ENCODE measurements at places on chromosomes 7 and 10. TPM values are rescaled to one million over a fixed set of nuclear protein-coding genes. Genes with fewer than 3 reads are reported as not detected.

GRCh38 chr10:119658274-119658673 is 7.1 kb downstream of the BAG3 start:
- no peak for DNase-seq
- H3K4me3 ChIP-seq = no peak overlapping the region
- H3K4me1 ChIP-seq = peaks cover 70% of the 10 kb centered on the region
- no peaks in the 10 kb centered on the region for H3K27me3 ChIP-seq
- peaks cover 13% of the 10 kb centered on the region for H3K36me3 ChIP-seq

GRCh38 chr7:143514995-143515735 is 37.5 kb downstream of the TAS2R41 start:
- no peaks in the 10 kb centered on the region for H3K27me3 ChIP-seq
- H3K4me1 ChIP-seq = no peaks in the 10 kb centered on the region
- no peak for DNase-seq
- no peak overlapping the region for H3K4me3 ChIP-seq
- no peaks in the 10 kb centered on the region for H3K36me3 ChIP-seq

WNT2 gene
- total RNA-seq = not detected

- H3K27me3 ChIP-seq = no peaks in the 10 kb centered on the region
- no peak overlapping the region for H3K27ac ChIP-seq
- no peak overlapping the region for H3K4me3 ChIP-seq
- no peaks in the 10 kb centered on the region for H3K36me3 ChIP-seq
Measured at GRCh38 chr10:71799608-71800453, 26.5 kb upstream of the VSIR start.

HOXA1 gene
- total RNA-seq = 0.73 TPM

KCNH2 gene
- total RNA-seq = 2.6 TPM

- no peak for DNase-seq
- no peak overlapping the region for H3K27ac ChIP-seq
- H3K27me3 ChIP-seq = no peaks in the 10 kb centered on the region
- H3K4me1 ChIP-seq = no peaks in the 10 kb centered on the region
- no peak overlapping the region for H3K4me3 ChIP-seq
Measured at GRCh38 chr10:17381502-17382142, 72.8 kb downstream of the ST8SIA6 start.

SPDYE11 gene
- total RNA-seq = not detected

GRCh38 chr7:127876393-127876792 is 154.8 kb downstream of the LRRC4 start:
- no peak for DNase-seq
- H3K4me3 ChIP-seq = no peak overlapping the region
- H3K4me1 ChIP-seq = peaks cover 4% of the 10 kb centered on the region

OR6V1 gene
- total RNA-seq = not detected

DNA sequence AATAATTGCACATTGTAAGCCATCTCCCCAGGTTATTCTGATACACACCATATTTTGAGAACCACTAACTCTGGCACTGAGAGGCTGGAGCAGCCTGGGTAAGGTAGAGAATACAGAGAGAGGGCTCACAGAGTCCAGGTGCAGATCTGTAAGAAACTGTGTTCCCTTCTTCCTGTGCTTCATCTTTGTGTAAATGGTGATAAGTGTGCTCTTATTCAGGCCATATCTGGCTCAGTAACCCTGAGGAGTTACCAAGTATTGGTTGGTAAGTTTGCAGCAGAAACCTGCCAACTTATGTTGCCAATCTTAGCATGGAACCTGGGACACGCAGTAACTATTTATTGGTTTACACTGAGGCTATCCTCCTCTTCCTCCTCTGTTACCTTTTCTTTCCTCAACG is 16.2 kb upstream of the ICA1 start:
- DNase-seq = no peak
- no peaks in the 10 kb centered on the region for H3K36me3 ChIP-seq
- no peaks in the 10 kb centered on the region for H3K4me1 ChIP-seq
- H3K4me3 ChIP-seq = no peak overlapping the region
- H3K27me3 ChIP-seq = no peaks in the 10 kb centered on the region

PRSS1 gene
- not detected for total RNA-seq

GRCh38 chr7:79741684-79742083 is 288.2 kb upstream of the MAGI2 start:
- no peaks in the 10 kb centered on the region for H3K4me1 ChIP-seq
- no peak overlapping the region for H3K27ac ChIP-seq
- no peak for DNase-seq
- no peak overlapping the region for H3K4me3 ChIP-seq
- H3K27me3 ChIP-seq = no peaks in the 10 kb centered on the region
- no peaks in the 10 kb centered on the region for H3K36me3 ChIP-seq

DNA sequence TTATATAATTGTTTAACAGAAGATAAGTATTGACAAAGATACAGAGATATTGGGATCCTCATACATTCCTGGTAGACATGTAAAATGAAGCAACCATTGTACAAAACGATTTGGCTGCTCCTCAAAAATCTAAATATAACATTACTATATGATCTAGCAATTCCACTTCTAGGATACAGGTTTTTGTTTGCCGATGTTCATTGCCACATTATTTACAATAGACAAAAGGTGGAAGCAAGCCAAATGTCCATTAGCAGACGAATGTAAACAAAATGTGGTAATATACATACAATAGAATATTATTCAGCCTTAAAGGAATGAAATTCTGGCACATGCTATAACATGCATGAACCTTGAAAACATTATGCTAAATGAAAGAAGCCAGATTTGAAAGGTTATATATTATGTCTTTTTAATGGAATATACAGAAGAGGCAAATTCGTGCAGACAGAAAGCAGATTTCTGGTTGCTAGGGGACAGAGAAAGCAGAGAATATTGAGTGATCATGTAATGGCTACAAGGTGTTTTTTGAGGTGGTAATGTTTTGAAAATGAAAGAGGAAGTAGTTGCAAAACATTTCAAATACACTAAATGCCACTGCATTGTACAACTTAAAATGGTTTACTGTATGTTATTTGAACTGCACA is 44.9 kb downstream of the POLR1F start:
- H3K4me3 ChIP-seq = no peak overlapping the region
- no peak overlapping the region for H3K27ac ChIP-seq
- H3K36me3 ChIP-seq = no peaks in the 10 kb centered on the region
- peaks cover 3% of the 10 kb centered on the region for H3K4me1 ChIP-seq
- no peak for DNase-seq

- H3K4me3 ChIP-seq = no peak overlapping the region
- no peak for DNase-seq
- H3K4me1 ChIP-seq = no peaks in the 10 kb centered on the region
- no peaks in the 10 kb centered on the region for H3K36me3 ChIP-seq
- H3K27me3 ChIP-seq = no peaks in the 10 kb centered on the region
- no peak overlapping the region for H3K27ac ChIP-seq
Measured at GRCh38 chr7:87404674-87405073, 59.2 kb downstream of the CROT start.

- no peak for DNase-seq
- H3K36me3 ChIP-seq = no peaks in the 10 kb centered on the region
- H3K4me3 ChIP-seq = no peak overlapping the region
- H3K27me3 ChIP-seq = no peaks in the 10 kb centered on the region
- H3K27ac ChIP-seq = no peak overlapping the region
Measured at GRCh38 chr10:120646738-120647456, 189.9 kb downstream of the PLPP4 start.

- no peaks in the 10 kb centered on the region for H3K27me3 ChIP-seq
- H3K4me1 ChIP-seq = no peaks in the 10 kb centered on the region
- no peak overlapping the region for H3K27ac ChIP-seq
- H3K4me3 ChIP-seq = no peak overlapping the region
- no peak for DNase-seq
- H3K36me3 ChIP-seq = no peaks in the 10 kb centered on the region
Measured at GRCh38 chr10:77348751-77349150, 288.9 kb downstream of the KCNMA1 start.

DNA sequence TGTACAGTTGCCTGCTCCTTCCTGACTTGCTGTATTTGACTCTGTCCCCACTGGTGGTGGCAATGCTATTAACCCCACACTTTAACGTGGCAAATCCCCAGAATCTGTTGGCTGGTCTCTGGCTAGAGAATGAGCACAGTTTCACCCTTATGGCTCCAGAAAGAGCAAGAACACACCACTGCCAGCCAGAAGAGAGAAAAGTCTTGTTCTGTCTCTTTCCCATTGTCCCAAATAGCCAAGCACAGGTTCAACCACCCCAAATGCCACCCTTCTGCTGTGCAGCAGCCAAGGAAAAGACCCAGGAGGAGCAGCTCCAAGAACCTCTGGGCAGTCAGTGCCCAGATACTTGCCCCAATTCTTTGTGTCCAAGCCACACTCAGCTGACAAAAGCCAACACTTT is 11.3 kb downstream of the SLC16A9 start:
- no peaks in the 10 kb centered on the region for H3K27me3 ChIP-seq
- no peak overlapping the region for H3K4me3 ChIP-seq
- H3K4me1 ChIP-seq = no peaks in the 10 kb centered on the region
- no peaks in the 10 kb centered on the region for H3K36me3 ChIP-seq

DNA sequence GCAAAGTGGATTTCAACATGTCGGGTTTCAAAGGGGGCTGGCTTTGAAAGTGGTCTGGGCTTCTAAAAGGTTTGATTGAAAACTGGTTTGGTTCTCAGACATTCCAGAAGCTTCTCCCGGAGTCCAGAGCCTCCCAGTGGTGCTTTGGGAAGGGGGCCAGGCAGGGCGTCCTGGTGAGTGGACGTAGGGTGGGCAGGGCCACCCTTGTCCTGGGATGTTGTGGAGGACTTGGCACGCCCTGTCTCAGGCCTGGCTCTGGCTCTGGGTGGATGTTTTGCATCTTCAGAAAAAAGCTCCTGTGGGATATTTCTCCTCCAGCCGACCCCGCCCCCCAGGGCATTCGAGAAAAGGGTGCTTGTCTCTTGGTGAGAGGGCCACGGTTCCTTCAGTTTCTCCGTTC is 31.2 kb downstream of the GRIFIN start:
- H3K36me3 ChIP-seq = no peaks in the 10 kb centered on the region
- no peaks in the 10 kb centered on the region for H3K27me3 ChIP-seq
- no peak overlapping the region for H3K27ac ChIP-seq

- H3K4me1 ChIP-seq = peaks cover 44% of the 10 kb centered on the region
- H3K27me3 ChIP-seq = no peaks in the 10 kb centered on the region
- no peak overlapping the region for H3K27ac ChIP-seq
- no peak overlapping the region for H3K4me3 ChIP-seq
- DNase-seq = no peak
- peaks cover 7% of the 10 kb centered on the region for H3K36me3 ChIP-seq
Measured at GRCh38 chr10:70596860-70597809, 5.4 kb downstream of the PRF1 start.

- H3K27me3 ChIP-seq = no peaks in the 10 kb centered on the region
- H3K4me1 ChIP-seq = peaks cover 77% of the 10 kb centered on the region
- no peak for DNase-seq
- H3K36me3 ChIP-seq = no peaks in the 10 kb centered on the region
- H3K27ac ChIP-seq = no peak overlapping the region
Measured at GRCh38 chr7:8120390-8121058, 141.4 kb downstream of the ICA1 start.

ABLIM1 gene
- 197 TPM for total RNA-seq

DNA sequence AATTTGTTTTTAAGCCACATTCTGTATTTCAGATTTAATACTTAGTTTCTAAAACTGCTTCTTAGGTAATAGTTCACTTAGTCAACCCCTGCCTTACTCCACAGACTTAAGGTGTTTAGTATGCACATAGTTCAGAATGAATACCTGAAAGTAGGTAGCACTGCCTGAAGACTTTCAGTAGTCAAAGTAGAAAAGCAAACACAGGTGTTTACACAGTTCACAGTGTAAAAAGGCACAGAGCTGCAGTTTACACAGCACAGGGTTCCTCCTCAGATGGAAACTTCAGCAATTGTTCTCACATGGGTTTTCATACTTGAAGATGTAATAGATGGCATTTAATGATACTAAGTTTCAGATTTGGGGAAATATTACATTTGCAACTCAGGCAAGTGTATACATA is 3.1 kb upstream of the PKD1L1 start:
- H3K27me3 ChIP-seq = no peaks in the 10 kb centered on the region
- DNase-seq = no peak
- no peaks in the 10 kb centered on the region for H3K36me3 ChIP-seq
- H3K4me1 ChIP-seq = no peaks in the 10 kb centered on the region

DNA sequence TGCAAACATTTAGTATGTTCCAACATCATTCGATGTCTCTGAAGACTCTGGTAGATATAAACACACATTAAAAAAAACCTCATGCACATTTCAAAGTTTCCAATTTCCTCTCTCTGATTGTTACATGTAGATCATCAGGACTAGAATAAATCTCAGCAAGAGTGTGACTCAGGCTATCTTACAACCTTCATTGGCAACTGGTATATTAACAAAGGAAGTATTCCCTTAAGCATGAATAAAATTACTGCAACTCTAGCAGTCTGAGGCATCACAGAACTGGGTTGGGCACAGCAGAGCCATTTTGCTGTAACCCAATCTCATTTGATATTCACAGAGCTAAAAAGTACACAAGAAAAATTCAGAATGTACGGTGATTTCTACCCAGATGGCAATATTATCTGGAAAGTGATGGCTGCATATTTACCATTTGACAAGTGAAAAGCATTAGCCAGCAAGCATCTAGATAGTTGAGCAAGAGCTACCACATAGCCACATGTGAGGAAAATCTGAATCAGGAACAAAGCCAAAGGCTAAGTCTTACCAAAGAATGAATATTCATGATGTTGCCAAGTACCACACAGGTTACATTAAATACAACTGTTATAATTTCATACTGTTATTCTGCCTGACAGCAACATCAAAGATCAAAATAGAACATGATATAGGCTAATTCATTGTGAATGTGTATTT is 232.2 kb downstream of the CRPPA start:
- H3K4me1 ChIP-seq = no peaks in the 10 kb centered on the region
- no peak overlapping the region for H3K4me3 ChIP-seq
- H3K27me3 ChIP-seq = no peaks in the 10 kb centered on the region
- no peak for DNase-seq

DNA sequence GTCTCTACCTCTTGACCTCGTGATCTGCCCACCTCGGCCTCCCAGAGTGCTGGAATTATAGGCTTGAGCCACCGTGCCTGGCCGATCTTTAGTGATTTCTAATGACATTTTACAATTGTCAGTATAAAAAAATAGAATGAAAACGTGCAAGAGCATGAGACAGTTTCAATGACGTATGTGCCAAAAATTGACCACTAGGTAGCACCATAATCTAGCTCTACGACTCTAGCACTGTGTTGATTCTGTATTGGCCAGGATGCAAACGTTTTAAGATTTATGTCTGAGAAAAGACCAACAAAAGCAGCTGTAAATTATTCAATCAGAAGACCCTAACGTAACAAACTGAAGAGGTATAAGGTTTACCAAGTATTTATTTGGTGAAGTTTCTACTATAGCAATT is 25.4 kb upstream of the EXOC6 start:
- H3K4me3 ChIP-seq = no peak overlapping the region
- H3K36me3 ChIP-seq = no peaks in the 10 kb centered on the region
- no peak overlapping the region for H3K27ac ChIP-seq
- no peaks in the 10 kb centered on the region for H3K27me3 ChIP-seq

- H3K27ac ChIP-seq = no peak overlapping the region
- H3K4me3 ChIP-seq = no peak overlapping the region
- DNase-seq = no peak
- no peaks in the 10 kb centered on the region for H3K36me3 ChIP-seq
- no peaks in the 10 kb centered on the region for H3K27me3 ChIP-seq
- H3K4me1 ChIP-seq = no peaks in the 10 kb centered on the region
Measured at GRCh38 chr10:50260791-50261281, 9.5 kb upstream of the ASAH2 start.

DNA sequence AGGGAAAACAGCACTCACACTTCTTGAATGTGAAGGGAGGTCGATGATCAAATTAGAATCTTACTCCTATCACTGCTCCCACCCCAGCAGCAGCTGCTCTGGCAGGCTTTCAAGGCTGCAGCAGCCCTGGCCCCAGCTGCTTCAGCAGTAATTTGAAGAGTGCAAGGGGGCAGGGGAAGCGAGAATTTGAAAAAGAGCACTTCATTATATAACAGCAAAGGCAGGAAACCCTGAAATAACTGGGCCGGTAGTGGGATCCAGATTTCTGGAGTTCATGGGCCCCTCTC is 44.9 kb downstream of the MYPN start:
- no peak for DNase-seq
- H3K27me3 ChIP-seq = no peaks in the 10 kb centered on the region
- H3K27ac ChIP-seq = no peak overlapping the region
- H3K4me3 ChIP-seq = no peak overlapping the region
- H3K36me3 ChIP-seq = no peaks in the 10 kb centered on the region
- no peaks in the 10 kb centered on the region for H3K4me1 ChIP-seq
